Neural progenitor cell (in vitro differentiated cells): ENCODE measurements at places on chromosomes 7 and 10. TPM values are rescaled to one million over a fixed set of nuclear protein-coding genes. Genes with fewer than 3 reads are reported as not detected.
A peak's percentile ranks its signal among the peaks of the same experiment; 100 is the strongest.

GRCh38 chr10:79044846-79045245 is 23.9 kb upstream of the ZMIZ1 start:
- no peak for DNase-seq

GRCh38 chr10:94011296-94011695 is 17.6 kb downstream of the PLCE1 start:
- DNase-seq, result no peak

DNA sequence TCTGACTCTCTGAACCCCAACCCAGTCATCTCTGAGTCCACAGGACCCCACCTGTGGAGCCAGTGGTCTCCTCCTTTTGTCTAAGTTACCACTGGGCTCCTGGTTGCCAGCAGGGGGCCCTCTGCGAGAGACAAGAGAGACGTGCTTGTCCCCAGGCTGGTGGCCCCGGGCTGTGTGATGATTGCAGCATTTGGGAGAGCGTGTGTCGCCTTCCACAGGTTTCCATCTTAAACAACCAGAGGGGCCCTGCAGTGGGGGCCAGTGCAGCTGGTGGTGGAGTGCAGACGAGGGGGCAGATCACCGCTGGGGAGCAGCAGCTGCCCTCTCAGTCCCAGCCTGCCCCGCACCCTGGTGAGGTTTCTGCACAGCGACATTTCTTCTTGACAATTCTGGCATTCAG is 122.4 kb upstream of the PPP2R2D start:
- DNase-seq, result no peak

Gene RNF32
- total RNA-seq, result 3.0 and 3.3 TPM in 2 replicates

DNA sequence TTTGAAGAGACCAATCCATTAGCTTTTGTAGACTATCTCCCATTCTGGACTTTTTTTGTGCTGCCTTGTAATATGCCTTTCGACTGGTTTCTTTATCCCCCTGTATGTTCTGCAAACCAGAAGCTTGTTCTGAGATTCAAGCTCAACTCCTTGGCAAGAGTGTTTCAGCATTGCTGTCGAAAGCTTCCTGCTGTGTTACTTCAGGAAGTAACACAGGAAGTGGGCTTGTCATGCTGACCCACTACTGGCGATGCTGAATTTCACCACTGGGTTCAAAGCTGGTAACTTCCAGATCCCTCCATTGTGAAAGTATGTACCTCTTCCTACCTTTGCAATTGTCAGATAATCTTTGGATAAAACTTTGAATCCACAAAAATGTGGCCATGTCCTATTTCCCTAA is 57.9 kb upstream of the INSYN2A start:
- no peak for DNase-seq

DNA sequence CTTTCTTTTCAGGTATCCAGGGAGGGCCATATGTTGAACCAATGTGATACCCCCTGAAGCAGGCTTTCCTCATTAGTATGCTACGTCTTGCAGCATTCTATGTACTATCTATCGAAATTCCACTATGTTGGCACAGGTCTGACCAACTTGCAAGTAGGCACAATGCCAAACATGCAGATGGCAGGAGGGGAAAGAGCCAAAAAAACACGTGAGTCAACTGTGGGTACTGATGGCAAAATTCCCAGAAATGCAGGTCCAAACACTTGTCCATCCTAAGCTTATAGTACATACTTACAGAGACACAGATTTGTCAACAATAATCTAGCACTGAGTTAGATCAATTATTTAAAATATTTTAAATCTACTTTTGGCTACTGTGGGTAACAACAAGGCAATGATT is 394.9 kb downstream of the DGKB start:
- no peak for DNase-seq

DNA sequence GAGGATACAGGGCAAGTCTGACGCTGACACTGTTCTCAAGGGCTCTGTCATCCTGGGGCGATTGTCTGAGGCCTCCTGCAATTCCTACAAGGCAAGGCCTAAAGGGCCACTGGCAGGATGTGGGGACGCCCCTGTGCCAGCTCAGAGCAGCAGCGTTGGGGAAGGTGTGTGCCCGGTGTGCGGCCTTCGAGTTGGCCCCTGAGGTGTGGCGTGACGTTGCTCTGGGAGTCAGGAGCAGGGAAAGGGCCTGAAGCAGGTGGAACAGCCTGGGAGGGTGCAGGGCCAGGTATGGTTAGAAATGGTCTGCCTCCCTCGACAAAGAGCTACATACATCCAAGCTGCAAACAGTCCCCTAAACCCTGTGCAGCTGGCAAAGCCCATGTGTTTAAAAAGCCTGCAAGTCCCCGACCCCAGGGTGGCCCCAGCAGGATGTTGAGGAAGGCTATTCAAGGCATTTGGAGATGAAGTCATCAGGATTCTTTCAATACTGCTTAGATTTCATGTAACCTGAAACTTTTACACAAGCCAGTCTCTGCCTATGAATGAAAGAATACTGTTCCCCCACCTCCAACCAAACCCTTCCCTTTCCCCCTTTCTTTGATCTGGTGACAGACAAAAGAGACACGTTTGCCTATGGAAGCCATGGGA is 142.5 kb upstream of the TNS3 start:
- peak; percentile 59 for DNase-seq

GRCh38 chr7:105268511-105269392 is 120.0 kb downstream of the SRPK2 start:
- DNase-seq, result no peak

DNA sequence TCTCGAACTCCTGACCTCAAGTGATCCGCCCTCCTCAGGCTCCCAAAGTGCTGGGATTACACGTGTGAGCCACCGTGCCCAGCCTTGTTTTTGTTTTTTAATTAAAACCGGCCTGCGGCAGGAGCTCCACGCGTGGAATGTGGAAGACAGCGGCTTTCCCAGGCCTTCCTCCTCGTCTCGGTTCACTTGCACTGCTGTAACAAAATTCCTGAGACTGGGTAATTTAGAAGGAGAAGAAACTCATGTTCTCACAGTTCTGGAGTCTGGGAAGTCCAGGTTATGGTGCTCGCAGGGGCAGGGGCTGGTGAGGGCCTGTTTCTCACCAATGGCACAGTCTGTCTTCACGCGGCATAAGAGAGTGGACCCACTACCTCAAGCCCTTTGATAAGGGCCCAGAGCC is 14.4 kb upstream of the CRYGN start:
- DNase-seq, result peak; percentile 38

Gene PILRB
- total RNA-seq, result 19.3 and 43.6 TPM in 2 replicates

Gene CDC14C
- 0.15 and 0.54 TPM in 2 replicates for total RNA-seq

- no peak for DNase-seq
These were observed 70.7 kb upstream of the LRRC18 start for GRCh38 chr10:49010295-49010694.

Gene UPP1
- total RNA-seq, result 11.2 and 15.0 TPM in 2 replicates

GRCh38 chr7:27491534-27491933 is 171.1 kb downstream of the HIBADH start:
- DNase-seq, result no peak
